ENCODE measurements at places on chromosomes 2 and 18. TPM values are rescaled to one million over a fixed set of nuclear protein-coding genes. Genes with fewer than 3 reads are reported as not detected.
A peak's percentile ranks its signal among the peaks of the same experiment; 100 is the strongest.

DNA sequence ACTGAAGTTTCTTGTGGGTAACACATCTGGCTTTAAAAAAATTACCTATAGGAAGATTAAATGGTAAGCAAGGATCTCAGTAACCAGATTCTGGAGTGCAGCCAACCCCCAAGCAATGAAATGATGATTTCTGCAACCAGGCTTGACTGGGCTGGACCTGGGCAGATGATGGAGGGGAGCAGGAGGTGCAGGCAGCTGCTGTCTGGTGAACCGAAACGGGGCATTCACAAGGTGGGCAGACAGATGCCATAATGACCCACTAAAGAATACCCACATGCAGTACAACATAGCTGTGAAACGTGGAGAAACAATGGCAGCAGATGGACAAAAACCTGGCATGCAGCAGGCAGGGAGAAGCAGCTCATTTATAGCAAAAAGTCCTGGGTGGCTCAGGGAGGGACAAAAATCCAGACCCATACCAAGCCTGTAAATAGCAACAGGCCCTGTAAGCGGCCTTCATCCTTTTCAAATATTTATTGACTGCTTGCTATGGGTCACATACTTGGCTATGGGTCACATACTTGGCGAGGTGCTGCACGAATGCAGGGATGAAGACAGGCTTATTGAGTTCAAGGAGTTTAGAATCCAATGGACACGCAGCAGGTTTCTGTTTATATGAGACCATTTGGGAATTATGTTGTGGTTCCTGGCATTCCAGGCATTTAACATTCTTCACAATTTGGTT is 244.7 kb downstream of the HRH4 start:
- DNase-seq = no peak

DNA sequence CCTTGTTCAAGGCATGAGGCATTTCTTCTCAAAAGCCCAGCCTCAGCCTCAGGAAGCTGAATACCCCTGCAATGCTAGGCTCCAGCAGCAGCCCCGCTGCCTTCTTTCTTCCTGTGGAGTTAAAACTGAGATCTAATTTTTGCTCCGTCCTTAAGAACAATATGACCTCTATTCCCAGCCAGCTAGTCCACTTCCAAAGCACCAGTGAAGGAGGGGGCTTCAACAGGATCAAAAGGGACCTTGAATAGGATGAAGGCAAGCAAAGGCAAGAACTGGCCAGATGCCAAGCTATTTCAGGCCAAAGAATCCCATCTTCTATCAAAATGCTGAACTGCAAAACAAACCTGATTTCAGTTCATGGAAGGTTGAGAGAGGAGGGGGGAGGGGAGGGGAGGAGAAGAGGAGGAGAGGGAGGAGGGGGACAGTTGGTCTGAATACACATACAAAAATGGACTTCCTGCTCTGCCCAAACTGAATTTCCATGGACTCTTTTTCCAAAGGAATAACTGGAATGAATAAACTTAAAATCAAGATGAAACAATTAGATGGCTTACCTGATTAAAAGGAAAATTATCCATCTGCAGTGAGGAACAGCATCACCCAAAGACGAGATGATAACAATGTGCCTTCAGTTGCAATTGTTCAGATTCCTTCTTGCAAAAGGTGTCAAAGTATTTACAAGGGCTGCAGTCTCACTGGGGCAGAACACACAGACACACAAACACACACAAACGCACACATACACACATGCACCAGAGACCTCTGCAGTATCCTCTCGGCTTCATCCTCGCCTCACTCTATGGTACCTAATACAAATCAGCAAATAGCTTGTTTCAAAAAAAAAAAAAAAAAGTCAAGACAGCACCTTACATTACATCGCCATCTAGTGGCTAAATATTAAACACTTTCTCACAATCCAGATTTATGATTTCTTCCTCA is at the start of gene SCN1A:
Gene SCN1A (minus strand): TSS at position 804 of the 939 bp plus-strand sequence. CDS start 54,399 bp downstream, outside the sequence.
- peak; percentile 47 for DNase-seq

DNA sequence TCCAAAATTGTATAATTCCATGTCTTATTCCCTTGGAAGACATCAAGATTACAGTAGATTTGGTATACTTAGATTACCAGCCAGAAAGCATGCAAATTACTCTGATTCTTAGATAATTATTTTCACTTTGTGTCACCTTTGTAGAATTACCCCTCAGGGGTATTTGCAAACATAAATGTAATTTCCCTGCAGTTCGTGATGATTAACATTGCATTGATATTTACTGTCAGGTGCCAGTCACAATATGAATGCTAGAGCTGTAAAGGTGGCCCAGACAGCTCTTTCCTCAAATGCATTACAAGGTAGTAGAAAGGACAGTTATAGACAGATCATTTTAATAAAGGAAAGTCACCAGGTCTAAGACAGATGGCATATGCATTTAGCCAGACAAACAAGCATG is 1537.5 kb upstream of the PIK3C3 start:
- no peak for DNase-seq

DNA sequence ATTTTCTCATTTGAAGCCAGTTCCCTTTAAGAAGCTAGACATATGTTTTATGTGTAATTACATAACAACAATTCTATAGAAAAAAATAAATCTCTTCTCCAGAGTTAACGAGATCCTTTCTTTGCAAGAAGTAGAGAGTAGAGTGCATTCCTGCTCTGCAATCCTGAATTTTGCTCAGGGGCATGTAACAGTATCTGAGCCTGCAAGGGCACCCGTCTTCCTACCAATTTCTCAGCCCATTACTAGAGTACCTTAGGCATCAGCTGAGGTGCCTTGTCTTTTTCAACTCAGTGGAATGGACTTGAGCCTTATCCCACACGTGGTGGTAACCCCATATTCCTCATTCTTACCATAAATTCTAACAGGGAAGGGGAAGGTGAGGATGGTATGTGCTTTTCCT is 205.9 kb downstream of the IKZF2 start:
- no peak for DNase-seq

DNA sequence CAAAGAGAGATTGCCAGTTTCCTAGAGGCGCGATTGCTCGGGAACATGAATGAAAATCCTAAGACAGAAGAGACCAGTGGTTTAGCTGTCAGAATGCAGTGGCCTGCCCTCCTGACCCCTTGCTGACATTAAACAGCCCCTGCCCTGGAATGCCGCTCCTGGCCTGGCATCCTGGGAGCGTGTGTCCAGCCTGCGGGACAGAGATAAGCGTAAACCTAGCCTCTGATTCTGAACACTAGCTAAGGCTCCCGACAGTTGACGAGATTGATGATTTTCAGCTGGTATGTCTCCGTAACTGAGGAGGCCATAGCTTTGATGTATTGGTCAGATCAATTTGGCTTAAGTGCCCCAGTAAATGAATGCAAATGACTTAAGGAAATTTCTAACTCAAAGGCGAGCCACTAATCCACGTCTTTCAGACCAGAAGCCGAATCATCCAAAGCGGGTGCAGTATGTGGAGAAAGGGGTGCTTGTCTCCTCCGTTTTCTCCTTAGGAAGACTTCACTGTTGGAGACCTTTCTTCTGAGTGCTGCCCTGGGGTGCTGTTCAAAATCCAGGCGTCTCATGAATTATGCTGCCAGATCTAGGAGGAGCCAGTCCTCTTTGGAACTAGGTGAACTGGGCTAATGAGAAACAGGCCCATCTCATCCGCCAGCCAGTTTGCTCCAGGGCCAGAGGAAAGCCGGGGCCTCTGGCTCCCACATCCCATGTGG is 142.5 kb upstream of the L3MBTL4 start:
- no peak for DNase-seq

GRCh38 chr18:73923866-73924265 is 223.8 kb downstream of the FBXO15 start:
- no peak for DNase-seq

DNA sequence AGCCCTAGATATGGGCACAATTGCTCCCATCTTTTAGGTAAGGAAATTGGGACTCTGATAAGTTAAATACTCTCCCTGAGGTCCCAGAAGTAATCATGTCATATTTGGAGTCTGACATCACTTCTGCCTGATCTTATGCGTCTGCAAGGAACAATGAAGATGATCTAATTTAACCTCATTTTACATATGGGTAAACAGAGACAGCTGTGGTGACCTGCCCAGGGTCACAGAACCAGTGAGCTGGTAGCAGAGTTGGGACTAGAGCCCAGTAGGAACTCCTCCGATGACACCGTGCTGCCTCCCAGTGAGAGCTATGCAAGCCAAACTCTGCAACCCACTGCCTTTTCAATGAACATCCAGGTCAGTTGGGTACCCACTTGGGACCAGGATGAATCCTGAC is 17.8 kb downstream of the CTAGE1 start:
- no peak for DNase-seq

The KLHL41 gene
- total RNA-seq = 32.3 TPM
